ENCODE measurements at places on chromosomes 7 and 10.

- no peak for DNase-seq
Observed at GRCh38 chr7:84264396-84264795, 69.8 kb upstream of the SEMA3A start.

DNA sequence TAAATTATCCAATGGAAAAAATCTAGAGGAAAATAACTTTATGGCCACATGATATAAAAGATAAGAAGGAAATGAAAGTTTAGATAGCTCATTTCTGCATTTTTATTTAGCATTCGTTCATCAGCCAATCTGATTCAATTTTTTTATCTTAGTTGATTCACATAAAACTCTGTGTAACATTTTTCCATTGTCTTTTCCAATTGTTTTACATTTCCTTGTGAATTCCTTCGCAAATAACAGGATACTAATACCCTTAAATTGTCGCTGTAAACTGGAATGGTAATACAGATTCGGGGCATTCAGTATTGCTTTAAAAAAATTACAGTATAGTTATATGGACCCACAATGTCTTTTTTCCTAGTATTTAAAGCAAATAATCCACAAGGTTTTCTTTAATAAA is 136.4 kb downstream of the CUBN start:
- DNase-seq = no peak

GRCh38 chr10:64630534-64630933 is 1109.3 kb downstream of the REEP3 start:
- no peak for DNase-seq

- DNase-seq = no peak
Observed at GRCh38 chr10:129891806-129892205, 72.3 kb downstream of the EBF3 start.

GRCh38 chr7:109751241-109751640 is 1181.6 kb downstream of the DNAJB9 start:
- DNase-seq = no peak

GRCh38 chr7:116327752-116328151 is 117.4 kb downstream of the TES start:
- DNase-seq = no peak

GRCh38 chr7:23438171-23438570 is 32.1 kb downstream of the IGF2BP3 start:
- no peak for DNase-seq

- DNase-seq = no peak
Observed at GRCh38 chr7:5692845-5693278, 88.6 kb downstream of the RNF216 start.

- no peak for DNase-seq
Observed at GRCh38 chr7:31788445-31788844, 101.4 kb downstream of the PPP1R17 start.

GRCh38 chr10:122730238-122730637 is 30.6 kb upstream of the C10orf120 start:
- no peak for DNase-seq

DNA sequence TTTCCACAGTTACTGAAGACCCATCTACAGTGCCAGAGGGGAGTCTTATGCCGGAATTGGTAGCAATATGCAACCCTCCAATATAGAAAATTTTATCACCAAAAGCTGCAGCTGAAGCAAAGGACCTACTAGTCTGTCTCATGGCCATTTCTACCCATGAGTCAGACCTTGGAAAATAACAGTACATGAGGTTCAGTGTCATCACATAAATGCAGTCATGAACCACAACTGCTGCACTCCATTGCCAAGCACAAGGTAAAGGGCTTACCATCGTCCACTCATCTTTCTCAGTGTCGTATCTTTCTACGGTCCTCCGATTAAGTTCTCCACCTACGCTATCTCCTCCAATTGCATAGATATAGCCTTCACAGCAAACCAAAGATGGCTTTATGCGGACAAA is 21.8 kb downstream of the KBTBD2 start:
- DNase-seq = no peak

GRCh38 chr10:131043039-131043691 is 268.4 kb downstream of the TCERG1L start:
- DNase-seq = no peak

DNA sequence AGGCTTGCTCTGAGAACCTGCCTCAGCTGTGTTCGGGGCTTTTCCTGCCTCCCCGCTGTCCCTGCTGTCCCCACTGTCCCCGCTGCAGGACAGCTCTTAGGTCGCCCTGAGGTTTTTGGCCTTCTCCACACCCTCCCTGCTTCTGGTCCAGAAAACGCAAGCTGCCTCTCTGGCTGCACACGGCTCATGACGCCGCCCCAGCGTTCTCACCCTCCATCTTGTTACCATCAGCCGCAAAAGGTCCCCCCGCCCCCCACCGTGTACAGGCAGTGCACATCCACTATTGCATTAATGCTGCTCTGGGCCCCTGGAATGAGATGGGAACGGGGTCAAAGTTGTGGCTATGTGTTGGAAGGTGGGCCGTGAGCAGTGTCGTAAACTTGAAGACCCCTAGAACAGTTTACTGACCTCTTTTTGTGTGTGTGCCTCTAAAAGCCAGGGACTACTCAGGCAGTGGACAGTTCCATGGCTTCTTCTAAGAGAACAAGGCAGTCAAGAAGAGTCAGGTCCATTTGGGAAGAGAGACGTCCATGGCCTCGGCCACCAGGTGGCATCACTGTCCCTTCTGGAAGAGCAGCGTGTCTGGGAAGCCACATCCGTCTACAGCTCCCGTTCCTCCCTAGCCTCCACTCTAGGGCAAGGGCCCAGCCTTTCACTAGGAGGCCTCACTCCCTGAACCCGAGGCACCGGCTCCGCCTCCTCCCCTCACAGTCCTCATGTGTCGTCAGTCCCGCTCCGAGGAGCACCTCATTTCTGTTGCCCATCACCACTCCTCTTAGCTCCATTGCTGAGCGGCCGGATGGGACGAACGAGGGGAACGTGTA is 38.5 kb upstream of the MKRN1 start:
- peak; percentile 83 for DNase-seq

DNA sequence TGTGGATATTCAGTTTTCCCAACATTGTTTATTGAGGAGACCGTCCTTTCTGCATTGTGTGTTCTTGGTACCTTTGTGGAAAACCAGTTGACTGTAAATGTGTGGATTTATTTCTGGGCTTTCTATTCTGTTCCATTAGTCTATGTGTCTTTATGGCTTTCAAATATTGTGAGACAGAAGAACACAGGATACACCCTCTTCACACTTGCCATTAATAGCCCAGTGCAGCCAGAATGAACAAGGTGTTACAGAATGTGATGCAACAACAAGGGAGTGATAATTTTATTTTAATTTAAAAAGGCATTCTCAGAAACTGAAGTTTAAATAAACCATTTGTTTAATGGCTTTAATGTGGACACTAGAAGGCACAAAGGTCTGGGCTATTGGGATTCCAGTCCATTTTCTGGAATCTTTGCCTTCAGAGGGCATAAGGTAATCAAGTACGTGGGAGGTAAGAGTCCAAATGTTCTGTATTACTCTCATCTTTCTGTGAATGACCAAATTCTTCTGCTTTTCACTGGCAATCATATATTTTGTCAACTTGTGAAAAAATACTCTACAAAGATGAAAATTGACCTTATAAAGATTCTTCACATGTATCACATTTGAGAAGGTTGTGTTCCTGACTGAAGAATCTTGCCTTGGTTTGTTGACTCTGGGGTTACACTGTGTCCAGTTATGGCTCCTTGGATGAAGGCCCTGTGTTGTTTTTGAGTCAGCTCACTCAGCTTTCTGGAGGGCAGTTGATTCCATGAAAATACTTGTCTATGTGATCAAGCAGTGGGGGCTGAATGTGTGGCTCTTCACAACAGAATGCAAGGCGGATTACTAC is 962.7 kb downstream of the LRMDA start:
- DNase-seq = no peak
